Activated CD8-positive, alpha-beta memory T cell treated with anti-CD3 and anti-CD28 coated beads for 1 hour (primary cell): ENCODE measurements at places on chromosomes 5 and 9.

GRCh38 chr5:83608122-83608521 is 112.5 kb downstream of the HAPLN1 start:
- DNase-seq: no peak

- DNase-seq: no peak
Measured at GRCh38 chr9:28542928-28543327, 969.6 kb upstream of the C9orf72 start.

GRCh38 chr9:102569436-102569835 is 425.7 kb upstream of the CYLC2 start:
- DNase-seq: no peak

GRCh38 chr5:79992891-79993657 is 2.0 kb upstream of the MTX3 start:
- DNase-seq: no peak

- no peak for DNase-seq
Measured at GRCh38 chr5:178341851-178342140, 109.2 kb upstream of the PHYKPL start.

DNA sequence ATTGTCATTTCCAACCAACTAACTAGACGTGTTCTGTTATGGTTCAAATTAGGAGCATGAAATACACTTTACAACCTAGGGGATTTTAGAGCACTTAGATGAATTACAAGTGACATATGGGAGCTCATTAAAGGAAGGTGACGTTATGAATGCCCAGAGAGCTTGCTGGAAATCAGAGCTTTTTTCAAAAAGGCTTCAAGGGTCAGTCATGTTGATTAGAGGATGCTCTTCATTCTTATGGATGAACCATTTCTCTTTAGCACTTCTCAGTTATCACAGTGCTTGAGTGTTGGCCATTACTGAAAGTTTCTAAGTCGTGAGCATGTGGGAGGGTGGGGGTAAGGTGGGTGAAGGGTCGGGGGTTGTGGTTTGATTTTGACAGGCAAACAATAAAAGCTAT is 1245.5 kb upstream of the DMAC1 start:
- DNase-seq: no peak

- no peak for DNase-seq
Measured at GRCh38 chr5:35004200-35004599, 43.5 kb downstream of the AGXT2 start.

DNA sequence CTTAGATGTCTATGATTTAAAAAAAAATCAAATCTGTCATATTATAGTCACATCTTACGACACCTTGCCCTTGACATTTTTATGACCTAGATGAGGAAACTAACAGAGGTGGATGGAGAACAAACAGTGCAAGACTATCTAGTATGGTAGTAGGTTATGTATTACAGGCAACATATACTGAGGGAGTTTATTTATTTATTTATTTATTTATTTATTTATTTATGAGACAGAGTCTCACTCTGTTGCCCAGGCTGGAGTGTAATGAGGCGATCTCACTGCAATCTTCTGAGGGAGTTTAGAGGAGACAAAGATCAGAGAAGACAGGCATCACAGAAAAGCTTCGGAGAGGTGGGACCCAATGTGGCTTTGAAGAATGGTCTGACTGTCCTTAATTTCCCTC is 4.5 kb upstream of the PBX3 start:
- no peak for DNase-seq

GRCh38 chr5:35626108-35626507 is 8.4 kb downstream of the SPEF2 start:
- no peak for DNase-seq

- no peak for DNase-seq
Measured at GRCh38 chr5:66519626-66520025, 76.6 kb upstream of the MAST4 start.

GRCh38 chr5:181235323-181235688 is 8.4 kb downstream of the RACK1 start:
- DNase-seq: no peak

GRCh38 chr9:136373300-136374182 is at the start of gene CARD9:
Gene CARD9, minus strand, starts transcription at chr9:136373669. Its CDS starts 1,591 bp downstream, at chr9:136372078.
- DNase-seq: no peak

- no peak for DNase-seq
Measured at GRCh38 chr9:4168526-4168925, 131.3 kb downstream of the GLIS3 start.

DNA sequence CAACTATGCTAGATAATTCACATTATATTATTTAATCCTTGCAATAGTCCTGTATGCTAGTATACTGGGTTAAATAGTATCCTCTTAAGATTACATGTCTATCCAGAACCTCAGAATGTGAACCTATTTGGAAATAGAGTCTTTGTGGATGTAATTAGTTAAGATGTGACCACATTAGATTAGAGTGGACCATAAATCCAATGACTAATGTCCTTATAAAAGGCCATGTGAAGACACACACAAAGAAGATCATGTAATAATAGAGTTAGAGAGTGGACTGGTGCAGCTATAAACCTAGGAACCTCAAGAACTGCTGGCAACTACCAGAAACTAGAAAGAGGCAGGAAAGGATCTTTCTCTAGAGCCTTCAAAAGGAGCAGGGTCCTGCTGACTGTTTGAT is 263.6 kb upstream of the PTGER4 start:
- DNase-seq: no peak

GRCh38 chr9:88224938-88225337 is 86.7 kb upstream of the SPATA31C2 start:
- no peak for DNase-seq

DNA sequence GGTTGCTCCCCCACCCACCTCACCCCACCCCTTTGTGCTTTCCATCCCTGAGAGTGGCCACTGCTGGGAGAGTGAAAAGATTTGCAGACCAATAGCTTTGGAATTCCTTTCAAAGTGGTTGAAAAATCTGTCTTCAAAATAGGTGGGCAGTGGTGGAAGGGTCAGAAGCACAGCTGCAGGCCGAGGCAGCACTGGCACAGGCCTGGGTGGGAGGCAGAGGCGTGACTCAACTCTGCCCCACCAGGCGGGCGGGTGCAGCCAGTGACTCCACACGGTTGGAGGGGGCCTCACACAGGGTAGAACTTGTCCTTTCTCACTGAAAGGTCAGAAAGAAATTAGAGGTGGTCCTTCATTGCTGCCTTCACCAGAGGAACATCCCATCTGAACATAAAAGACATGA is 214.9 kb upstream of the TBCA start:
- no peak for DNase-seq

DNA sequence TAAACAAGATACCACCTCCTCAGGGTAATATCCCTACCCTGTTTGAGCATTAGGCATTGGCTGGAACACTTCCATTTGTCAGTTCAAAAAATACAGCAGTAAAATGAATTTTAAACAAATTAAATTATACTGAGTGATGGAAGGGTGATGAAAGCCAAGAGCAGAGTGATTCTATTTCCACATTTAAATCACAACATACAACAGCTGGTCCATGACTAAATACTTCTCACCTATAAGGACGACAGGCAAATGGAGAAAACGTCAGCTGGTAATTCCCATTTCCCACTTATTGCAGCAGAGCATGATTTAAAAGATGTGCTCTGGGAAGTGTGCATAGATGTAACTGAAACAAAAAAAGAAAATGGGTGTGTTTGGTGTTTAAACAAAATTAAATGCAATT is 543.6 kb upstream of the DAB2 start:
- no peak for DNase-seq

GRCh38 chr5:54211912-54212311 is 98.5 kb downstream of the ARL15 start:
- no peak for DNase-seq

DNA sequence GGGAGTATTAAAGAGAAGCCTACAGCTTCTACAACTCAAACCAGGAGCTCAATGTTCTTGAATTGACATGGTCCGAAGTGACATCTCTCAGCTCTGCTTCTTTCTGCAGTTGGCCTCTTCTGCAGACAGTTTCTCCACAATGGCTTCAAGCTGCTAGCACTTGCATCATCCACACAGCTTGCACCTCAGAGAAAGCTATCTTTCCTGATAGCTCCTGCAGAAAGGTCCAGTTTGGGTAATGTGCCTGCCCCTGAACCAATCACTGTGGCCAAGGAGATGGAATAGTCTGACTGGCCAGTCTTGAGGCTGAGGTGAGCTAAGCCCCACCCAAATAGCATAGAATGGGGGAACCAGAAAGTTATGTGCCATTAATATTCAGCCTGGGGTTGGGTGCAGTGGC is 95.8 kb upstream of the ABCA1 start:
- DNase-seq: no peak

DNA sequence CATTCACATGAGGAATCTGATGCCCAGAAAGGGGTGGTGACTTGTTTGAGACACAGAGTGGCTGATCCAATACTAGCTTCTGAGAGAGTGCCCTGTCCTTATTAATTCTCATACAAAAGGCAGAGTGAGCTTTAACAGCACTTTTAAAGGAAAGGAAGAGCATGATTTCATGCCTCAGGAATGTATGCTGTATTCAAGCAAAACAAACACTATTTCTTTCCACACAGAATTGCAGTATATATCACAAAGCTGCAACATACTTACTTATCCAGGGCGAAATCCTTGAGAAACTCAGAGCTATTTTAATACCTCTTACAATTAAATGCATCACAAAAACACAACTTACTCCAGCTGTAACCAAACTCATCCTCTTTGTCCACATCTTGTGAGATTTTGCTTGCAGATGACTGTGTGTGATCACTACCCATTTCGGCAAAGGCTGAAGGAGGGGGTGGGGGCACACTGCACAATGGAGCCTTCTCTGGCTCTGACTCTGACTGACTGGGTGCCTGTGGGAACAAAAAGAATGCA is 139.8 kb downstream of the MPDZ start:
- DNase-seq: no peak

GRCh38 chr5:98128271-98128670 is 645.2 kb upstream of the RGMB start:
- no peak for DNase-seq
